ENCODE measurements at places on chromosomes 1 and 21.

- peak; percentile 59 for DNase-seq
Measured at GRCh38 chr1:235972311-235972689, 92.6 kb downstream of the NID1 start.

DNA sequence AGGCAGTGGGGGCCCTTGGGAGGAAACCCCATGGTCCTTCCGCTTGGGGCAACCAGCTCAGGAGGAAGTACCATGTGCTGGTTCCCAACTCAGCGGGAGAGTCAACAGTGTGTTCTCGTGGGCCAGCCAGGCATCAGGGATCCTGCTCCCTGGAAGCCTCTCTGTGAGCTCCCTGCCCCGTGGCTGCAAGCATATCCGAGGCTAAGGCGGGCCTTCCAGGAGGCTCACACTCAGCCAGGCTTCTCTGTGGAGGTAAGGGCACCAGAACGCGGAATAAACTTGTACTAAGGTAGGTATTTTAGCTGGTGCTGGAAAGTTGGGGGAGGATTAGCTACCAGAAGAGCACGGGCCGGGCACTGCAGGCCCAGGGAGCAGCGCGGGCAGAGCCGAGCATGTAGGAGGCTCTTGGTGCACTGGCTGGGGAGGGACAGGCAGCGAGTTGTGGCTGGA, 74.7 kb upstream of the POU3F1 start:
- no peak for DNase-seq

- DNase-seq: no peak
Measured at GRCh38 chr1:87513255-87513654, 184.6 kb downstream of the LMO4 start.

GRCh38 chr1:184646178-184646701, 108.4 kb downstream of the EDEM3 start:
- no peak for DNase-seq

DNA sequence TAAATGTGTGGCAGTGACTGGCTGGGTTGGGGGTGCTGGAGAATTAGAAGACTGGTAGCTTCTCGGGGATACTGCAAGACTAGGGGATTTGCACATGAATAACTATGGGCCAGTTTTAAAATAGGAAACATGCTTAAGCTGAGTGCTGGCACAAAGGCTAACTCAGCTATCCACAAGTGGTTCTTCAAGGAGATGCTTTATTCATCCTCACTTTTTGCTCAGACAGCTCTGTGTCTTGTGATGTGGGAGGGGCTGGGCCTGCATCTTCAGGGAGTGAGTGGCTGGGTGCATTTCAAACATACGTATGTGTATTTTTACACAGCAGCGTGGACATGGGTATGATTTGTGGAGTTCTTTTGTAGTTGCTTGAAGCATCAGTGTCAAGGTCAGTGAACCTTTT, 2.3 kb downstream of the COQ8A start:
- DNase-seq: no peak

GRCh38 chr1:71766748-71767147, 515.6 kb downstream of the NEGR1 start:
- DNase-seq: no peak

DNA sequence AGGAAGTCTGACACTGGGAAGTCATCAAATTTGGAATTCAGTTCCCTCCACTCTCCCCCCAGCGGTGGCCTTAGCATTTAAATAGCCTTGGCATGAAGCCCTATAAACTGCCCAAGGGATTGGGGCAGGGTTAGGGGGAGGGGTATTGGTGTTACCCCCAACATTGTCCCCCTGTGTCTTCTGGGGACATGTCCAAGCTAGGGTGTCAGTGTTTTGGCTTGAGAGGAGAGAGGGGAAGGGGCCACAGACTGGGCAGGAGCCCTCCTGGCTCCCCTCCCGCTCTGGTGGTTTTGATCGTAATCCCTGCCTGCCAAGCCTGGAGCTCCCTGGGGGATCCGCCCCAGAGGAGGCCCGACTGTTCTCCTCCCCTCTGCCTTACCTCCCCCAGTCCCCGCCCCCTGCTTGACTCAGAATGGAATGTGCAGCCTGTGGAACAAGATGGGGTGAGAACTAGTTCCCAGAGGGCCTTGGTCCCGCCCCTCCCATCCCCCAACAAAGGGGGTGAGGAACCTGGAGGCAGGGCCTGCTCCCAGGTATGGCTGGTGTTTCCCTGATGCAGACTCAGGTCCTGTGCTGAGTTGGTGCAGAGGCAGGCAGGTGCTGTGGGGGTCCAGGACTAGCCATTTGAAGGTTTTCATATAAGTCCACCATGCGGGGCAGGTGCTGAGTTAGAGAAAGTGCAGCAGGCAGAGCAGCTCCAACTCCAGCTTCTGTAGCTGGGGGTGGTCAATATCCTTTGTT, 7.4 kb downstream of the SOX13 start:
- peak; percentile 39 for DNase-seq

DNA sequence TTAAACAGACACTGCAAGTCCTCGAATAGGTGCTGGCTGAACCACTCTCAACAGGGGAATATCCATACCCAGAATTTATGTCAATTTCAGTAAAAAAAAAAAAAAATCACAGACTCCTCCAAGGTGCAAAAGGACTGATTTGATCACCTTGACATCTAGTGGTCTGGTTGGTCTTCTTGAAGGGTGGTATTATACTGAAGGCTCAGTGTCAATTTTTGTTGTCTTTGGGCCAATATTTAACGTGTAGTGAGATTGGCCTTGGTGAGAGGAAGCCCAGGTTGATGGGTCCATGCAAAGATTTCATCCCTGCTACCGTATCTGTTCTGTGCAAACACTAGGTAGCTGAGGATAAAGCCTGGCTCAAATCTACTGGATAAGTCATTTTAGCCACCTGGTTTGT, 4.0 kb upstream of the GBP5 start:
- no peak for DNase-seq

- DNase-seq: peak; percentile 81
Measured at GRCh38 chr1:117147856-117148588, 26.5 kb upstream of the TRIM45 start.

DNA sequence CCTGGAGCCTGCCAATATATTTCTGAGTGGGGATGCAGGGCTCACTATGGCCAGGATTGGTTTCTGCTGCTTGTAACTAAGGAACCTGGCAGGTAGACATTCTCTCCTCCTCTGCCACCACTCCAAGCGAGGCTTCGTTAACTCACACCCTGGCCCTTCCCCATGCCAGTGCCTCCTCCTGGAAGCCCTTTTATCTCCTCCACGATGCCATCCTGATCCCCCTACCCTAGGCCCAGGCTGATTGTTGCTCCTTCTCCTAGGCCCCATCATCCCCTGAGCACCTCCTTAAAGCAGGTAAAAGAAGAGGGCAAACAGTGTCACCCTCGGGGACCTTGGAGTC, 118.5 kb downstream of the DMRTB1 start:
- no peak for DNase-seq

- DNase-seq: no peak
Measured at GRCh38 chr1:67211589-67212563, 45.6 kb downstream of the IL23R start.

GRCh38 chr1:160866001-160866694, 3.5 kb upstream of the CD244 start:
- DNase-seq: no peak

- DNase-seq: no peak
Measured at GRCh38 chr1:158068918-158069317, 75.5 kb downstream of the KIRREL1 start.

DNA sequence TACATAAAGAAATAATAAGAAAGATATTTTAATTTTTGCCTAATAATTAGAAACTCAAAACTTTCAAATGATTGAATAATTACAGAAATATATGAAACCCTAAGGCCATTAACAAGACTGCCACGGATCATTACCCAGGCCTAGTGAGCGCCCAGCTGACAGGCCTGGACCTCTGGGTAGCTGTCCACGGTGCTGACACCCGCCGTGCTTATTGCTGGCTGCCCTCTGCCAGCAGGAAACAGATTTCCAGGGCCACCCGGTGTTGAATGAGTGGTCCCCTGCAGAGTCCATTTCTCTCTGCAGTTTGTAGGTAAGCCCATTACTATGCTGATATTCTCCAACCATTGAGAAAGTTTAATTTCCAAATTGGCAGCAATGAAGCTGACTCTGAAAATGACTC, 254.4 kb upstream of the GJB5 start:
- no peak for DNase-seq

DNA sequence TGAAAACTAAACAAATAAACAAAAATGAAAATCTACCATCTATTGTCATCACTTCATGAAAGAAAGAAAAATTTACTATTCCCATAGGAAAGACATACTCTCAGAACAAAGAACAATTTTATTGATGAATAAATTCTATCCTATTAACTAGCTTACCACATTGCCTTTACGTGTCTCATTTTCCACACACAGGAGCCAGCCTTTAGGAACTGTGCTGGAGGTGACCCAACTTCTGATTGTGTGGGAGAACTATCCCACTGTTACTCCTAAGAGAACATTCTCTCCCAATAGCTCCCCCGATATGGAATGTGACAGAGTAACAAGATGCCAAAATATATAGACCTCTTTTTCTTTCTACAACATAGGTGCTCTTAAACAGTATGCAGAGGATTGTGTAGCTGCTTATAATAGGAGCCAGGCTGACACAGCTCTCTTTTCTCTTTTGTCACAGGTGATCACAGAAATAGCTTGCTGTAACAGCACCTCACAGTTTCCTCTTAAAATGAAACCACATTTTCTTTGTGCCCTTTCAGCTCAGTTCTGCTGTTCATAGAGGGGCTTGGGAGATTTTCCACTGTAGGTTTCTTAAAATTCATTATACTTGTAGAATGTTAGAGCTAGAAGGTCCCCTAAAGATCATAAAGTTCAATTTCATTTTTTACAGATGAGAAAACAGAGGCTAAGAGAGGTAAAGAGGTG, 35.5 kb downstream of the C21orf91 start:
- DNase-seq: no peak

DNA sequence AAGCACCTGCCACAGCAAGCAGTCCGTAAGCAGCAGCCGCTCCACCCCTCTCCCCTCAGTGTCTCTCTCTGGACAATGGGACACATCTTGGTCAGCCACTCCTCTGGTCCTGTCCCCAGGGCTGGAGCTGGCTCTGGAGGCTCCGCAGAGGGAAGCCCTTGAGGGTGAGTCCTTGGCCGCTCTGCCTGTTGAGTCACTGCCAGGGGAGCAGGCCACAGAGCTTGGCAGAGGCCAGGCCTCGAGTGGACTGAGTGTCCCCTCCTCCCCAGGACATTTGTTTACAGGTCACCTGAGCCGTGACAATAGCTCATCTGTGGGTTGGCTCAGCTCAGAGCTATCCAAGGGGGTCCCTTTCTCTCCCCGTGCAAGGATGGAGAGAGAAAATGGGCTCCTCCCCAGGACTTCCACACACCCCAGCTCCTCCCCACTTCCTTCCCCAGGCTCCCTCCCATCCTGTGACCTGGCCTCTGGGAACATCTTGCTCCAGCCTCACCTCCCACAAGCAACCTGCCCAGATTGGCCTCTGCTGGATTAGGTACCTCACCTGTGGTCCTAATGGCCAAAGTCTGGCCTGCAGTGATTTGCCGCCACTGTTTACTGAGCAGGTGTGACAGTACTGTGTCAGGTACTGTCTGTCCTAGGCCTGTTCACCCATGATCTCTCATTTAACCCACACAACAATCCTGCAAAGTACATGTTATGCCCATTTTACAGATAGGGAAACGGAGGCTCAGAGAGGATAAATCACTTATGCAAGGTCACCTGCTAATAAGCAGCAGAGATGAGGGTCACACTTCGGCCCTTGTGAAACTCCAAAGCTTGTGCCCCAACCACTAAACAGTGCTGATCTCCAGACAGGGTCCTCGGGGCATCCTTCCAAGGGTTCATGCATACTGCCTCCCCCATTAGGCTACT, 4.8 kb downstream of the FAM131C start:
- DNase-seq: no peak
